ENCODE measurements at places on chromosomes 1 and 21.
A peak's percentile ranks its signal among the peaks of the same experiment; 100 is the strongest.

DNA sequence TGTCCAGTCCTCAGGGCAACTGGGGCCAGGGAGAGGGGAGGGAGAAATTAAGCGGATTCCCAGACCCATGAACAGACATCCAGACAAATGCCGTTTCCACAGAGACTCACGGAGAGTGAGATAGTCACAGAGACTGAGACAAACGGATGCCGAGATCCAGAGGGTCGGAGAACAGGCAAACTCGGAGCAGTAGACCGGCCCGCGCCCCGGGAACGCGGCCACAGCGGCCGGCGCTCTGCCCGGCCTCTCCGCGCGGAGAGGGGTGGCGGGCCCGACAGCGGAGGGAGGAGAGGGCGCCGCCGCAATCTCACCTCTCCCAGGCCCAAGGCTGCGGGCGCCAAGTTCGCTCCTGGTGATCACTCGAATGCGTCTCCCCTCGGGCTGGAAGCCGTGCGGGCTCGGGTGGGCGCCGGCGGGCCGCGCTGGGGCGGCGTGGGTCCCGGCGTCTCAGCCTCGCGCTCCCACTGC, 831 bp upstream of the FOXD2 start:
- peak; percentile 19 for DNase-seq

DNA sequence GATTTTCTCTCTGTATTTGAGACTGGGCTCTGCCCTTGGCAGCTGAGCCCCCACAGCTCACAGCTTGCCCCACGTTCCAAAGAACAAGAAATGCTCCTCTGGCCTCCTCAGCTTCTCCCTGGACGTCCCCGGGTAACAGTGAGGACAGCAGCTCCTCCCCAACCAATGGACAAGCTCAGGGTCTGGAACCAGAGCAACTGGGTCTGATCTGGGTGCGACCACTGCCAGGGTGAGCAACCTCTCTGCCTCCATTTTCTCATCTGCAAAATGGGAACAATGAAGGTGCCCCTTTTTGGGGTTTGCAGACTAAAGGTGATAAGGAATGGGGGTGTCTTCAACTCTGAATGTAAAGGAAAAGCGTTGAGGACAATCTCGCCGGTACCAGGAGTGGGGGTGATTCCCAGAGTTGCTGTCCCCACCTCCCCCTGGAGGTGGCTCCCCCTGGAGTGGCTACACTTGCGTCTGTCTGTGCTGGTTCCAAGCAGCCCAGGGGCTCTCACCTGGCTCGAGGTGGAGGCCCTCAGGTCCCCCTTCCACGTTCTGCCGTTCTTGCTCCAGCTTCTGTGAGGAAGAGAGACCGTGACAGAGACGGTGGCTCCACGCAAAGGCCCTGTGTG, 6.9 kb downstream of the C21orf58 start:
- DNase-seq = no peak

DNA sequence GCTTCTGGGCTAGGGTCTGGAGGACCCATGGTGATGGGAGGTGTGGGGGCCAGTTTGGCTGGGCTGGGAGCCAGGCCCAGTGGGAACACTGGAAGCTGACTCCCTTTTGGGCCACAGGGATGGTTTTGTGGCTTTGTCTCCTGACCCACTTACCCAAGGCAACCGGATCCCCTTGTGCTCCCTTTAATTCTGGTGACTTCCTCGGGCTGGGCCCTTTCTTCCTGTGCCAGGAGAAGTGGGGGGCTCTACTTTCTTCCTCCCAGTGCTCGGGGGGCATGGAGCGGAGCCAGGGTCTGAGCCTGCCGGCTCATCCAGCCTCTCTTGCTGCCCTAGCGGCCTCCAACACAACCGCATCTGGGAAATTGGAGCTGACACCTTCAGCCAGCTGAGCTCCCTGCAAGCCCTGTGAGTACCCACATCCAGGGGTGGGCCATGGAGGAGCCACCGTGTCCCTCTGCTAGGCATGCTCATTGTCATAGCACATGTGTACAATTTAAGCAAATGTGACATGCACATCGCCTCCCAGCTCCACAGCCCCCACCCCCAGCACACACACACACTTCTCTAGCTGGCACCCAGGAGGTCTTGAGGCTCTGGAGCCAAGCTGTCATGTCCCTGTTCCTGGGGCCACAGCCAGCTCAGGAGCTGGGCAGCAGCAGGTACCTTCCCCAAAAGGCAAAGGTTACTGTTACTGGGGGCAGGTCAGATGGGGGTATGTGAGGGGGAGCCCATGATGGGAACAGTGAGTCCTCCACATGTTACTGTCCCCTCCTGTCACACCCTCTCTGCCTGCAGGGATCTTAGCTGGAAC, 35.0 kb downstream of the UBE2T start:
- no peak for DNase-seq

DNA sequence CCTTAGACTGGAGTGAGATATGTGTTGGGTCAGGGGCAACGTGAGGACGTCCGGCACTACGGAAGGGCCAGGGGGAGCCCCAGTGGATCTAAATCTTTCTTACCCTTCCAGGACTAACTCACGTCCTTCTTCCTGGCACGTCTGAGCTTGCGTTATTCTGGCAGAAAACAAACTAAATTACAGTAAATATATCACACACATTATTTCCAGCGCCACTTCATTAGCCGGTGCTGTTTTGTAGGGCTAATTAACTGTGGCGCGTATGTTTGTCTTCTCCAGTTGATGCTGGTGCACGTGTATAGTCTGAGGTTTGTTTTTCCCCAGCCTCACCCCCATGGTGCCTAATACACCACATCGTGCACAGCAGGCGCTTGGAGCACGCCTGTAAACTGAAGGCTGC, 59.2 kb downstream of the TLR5 start:
- no peak for DNase-seq

GRCh38 chr1:20178634-20179370, 7.1 kb upstream of the UBXN10 start:
- DNase-seq = no peak

- DNase-seq = peak; percentile 17
These were observed 89.5 kb downstream of the SCMH1 start for GRCh38 chr1:41152622-41153044.

DNA sequence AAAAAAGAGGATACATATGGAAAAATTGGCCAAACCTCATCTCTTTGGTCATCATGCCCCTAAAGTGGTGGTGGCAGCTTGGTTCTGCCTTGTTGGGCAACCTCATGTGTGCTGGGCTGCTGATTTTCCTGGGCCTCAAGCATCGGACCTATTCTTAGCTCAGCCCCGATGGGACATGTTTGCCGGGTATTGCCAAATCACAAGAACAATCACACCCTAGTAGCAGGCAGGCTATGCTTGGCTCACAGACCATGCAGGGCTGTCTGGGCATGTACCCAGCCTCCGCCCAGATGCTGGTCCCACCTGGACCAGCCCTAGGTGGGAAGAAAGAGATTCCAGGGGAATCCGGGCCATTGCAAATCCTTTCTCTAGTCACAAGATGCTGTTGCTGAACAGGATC, 189.4 kb upstream of the FGGY start:
- DNase-seq = no peak

GRCh38 chr1:209291715-209292114, 291.8 kb upstream of the CAMK1G start:
- DNase-seq = no peak

DNA sequence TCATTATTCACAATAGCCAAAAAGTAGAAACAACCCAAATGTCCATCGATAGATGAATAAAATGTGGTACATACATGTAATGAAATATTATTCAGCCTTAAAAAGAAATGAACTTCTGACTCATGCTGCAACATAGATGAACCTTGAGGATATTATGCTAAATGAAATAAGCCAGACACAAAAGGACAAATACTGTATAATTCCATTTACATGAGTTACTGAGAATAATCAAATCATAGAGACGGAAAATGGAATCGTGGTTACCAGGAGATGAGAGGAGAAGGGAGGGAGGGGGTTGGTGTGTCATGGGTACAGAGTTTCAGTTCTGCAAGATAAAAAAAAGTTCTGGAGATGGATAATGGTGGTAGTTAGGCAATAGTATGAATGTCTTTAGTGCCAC, 184.1 kb downstream of the PSMG1 start:
- peak; percentile 65 for DNase-seq

DNA sequence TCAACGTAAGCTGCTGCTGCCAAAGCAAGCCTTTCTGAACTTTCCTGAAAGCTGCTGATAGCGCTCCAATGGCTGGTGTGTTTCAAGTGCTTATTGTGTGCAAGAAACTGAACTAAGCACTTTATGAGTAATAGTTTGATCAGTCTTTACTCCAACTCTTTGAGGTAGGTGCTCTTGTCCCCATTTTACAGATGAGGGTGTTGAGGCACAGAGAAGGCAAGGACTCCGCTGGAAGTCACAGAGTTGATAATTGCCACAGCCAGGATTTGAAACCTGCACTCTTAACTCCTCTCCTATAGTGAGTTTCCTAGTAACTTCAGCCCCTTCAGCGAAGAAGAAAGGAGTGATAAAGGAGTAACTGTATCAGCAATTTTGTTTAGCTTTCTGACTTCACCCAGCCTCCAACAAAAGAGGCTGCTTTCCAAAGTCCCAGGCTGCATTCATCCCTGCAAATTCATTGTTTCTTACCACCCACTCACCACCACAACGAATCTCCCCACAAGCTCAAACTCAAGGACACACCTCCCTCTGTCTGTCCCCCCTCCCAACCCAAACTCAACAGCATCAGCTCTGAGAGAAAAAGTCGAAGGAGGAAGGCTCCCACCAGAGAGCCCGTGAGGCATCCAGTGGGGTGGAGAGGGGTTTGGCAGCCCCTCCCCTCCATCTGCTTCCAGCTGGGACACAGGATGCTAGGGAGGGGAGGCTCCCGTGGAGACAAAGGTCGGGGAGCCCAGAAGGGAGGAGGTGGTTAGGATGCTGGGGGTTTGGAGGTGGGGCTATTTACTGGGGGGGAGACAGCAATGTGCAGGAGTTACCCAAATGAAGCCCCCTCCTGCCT, 139.6 kb downstream of the NAV1 start:
- DNase-seq = no peak

- DNase-seq = no peak
These were observed 53.1 kb downstream of the XCL1 start for GRCh38 chr1:168629466-168629865.

DNA sequence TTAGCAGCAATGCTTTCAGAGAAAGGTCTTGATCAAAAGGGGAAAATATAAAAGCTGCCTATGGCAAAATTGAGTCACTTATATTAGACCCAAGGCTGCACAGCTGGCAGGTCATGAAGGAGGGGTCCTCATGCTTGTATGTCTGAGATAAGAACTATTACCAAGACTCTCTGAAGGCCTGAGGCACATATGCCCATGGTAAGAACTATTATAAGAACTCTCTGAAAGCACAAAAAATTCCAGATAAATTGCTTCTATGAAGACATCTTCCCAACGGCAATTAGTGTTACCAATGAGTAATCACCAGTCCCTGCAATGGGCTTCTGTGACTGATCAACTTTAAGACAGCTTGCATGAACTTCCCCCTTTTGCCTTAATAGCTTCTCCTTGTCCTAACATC, 42.8 kb upstream of the LRIF1 start:
- peak; percentile 20 for DNase-seq

GRCh38 chr1:94022471-94023189, 98.3 kb downstream of the ABCA4 start:
- DNase-seq = no peak

DNA sequence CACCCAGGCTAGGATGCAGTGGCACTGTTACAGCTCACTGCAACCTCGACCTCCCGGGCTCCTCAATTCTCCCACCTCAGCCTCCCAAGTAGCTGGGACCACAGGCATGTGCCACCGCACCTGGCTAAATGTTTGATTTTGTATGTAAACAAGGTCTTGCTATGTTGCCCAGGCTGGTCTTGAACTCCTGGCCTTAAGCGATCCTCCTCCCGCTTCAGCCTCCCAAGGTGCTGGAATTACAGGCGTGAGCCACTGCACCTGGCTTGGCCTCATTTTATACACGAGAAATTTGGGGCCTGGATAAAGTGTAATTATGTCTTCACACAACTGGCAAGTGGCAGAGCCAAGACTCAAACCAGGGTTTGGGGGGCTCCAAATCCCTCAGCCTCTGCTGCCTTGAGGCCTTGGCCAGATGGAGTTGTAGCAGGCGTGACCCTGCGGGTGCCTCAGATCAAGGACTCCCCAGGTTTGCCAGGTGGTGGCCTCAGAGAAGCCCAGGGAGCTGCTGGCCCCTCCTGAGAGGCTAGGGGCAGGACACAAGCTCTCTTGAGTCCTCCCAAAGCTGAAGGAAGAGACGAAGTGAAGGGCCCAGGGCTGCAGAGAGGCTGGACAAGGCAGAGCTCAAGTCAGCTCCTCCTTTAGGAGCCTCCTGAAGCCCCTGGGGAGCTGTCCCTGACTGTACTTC, 61.7 kb downstream of the MDM4 start:
- DNase-seq = no peak

GRCh38 chr1:183864611-183865010, 59.7 kb downstream of the RGL1 start:
- DNase-seq = no peak

DNA sequence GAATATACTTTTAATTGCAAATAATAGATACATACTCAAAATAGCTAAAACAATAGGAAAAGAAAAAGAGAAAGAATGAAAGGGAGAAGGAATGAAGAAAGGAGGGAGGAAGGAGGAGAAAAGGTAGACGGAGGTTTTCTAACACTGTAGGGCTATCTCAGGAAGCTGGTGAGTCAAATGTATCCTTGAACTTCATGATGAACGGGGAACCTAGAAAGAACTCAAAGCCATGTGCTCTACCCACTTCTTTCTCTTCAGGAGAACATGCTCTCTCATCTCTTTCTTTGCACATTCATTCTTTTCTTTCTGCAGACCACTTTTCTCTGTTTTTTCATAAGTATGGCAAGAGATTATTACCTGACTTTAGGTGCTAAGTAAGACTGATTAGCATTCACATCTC, 37.3 kb upstream of the ZNF644 start:
- no peak for DNase-seq

DNA sequence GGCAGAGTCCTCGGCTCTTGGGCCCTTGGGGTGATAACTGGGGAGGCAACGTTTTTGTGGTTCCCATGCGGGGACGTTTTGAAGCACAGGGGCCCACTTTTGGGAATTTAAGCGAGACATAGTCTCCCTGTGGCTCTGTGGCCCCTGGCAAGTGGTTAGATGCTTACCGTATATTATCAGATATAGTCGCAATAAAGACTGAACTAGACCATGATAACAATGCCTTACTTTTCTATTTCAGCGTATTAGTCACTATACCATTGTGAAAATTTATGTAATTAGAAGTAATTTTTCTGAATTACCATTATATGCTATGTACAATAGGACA, 538 bp upstream of the RCAN1 start:
- DNase-seq = no peak

DNA sequence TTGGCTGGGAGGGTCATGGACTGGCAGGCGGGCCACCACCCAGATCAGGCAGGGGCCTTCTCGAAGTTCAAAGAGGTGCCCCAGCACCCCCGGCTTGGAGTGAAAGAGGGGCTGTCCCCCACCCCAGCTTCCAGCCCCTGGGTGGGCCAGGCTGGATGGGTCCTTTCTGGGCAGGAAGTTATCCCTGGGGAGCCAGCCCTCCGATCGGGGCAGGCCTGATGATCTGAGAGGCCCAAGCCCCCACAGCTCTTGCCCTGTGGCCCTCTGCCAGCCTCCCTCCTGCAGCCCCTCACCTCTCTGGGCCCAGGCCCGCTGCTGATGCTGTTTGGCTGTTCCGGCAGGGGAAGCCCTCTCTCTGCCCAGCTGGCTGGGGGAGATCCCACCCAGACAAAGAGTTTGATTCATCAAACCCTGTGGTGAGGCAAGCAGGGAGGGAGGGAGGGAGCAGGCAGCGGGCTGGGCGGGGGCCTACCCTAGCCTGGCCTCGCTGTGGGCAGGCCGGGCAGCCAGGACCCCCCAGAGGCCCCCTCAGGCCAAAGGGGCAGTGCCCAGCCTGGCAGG, 2.5 kb downstream of the ARHGEF19 start:
- no peak for DNase-seq

GRCh38 chr1:156816561-156817328, at the start of gene SH2D2A:
Gene SH2D2A (minus strand): TSS chr1:156816848. CDS start chr1:156816708, 140 bp downstream.
- DNase-seq = peak; percentile 44

Data from suppressor macrophage treated with lipopolysaccharide for 1 hour (primary cell).